ENCODE measurements at places on chromosomes 3 and 15. TPM values are rescaled to one million over a fixed set of nuclear protein-coding genes. Genes with fewer than 3 reads are reported as not detected.

The RNF168 gene
- total RNA-seq: 18.9 TPM

DNA sequence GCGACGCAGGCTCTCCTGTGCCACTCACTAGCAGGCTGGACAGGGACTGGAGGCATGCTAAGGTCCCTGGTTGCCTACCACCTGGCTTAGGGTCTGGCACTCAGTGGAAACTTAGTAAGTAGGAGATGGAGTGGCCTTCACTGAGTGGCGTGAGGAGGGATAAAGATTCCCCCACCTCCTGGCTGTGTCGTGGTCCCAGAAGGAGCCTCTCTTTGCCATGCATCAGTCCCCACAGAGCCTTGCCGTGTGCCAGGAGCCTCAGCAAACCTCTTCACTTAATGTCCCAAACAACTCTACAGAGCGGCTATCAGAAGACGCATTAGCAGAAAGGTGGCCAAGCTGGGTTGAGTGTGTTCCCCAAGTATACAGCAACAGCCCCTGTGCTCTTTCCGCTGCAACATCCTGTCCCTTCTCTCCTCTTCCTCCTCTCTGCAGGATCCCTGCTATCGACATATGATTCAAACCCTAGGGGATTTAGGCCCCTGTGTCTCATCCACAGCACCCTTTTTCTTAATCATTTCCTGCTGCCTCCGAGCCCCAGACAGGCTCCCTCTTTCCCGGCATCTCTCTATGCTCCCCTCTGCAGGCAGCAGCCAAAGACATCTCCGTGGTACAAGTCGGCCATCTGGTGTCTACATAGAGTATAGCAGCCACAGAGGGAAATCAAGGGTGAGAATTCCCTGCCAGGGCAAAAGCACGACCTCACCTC is 66.7 kb downstream of the SLC6A1 start:
- H3K27me3 ChIP-seq: no peaks in the 10 kb centered on the region
- no peaks in the 10 kb centered on the region for H3K4me1 ChIP-seq
- H3K4me3 ChIP-seq: no peak overlapping the region
- no peak overlapping the region for H3K27ac ChIP-seq
- peak; percentile 55 for DNase-seq

- no peak overlapping the region for H3K4me3 ChIP-seq
- peak overlapping the region; percentile 75 for H3K27ac ChIP-seq
- DNase-seq: no peak
- H3K4me1 ChIP-seq: peaks cover 8% of the 10 kb centered on the region
- no peaks in the 10 kb centered on the region for H3K36me3 ChIP-seq
Observed at GRCh38 chr15:59349680-59350420, 22.8 kb downstream of the MYO1E start.

DNA sequence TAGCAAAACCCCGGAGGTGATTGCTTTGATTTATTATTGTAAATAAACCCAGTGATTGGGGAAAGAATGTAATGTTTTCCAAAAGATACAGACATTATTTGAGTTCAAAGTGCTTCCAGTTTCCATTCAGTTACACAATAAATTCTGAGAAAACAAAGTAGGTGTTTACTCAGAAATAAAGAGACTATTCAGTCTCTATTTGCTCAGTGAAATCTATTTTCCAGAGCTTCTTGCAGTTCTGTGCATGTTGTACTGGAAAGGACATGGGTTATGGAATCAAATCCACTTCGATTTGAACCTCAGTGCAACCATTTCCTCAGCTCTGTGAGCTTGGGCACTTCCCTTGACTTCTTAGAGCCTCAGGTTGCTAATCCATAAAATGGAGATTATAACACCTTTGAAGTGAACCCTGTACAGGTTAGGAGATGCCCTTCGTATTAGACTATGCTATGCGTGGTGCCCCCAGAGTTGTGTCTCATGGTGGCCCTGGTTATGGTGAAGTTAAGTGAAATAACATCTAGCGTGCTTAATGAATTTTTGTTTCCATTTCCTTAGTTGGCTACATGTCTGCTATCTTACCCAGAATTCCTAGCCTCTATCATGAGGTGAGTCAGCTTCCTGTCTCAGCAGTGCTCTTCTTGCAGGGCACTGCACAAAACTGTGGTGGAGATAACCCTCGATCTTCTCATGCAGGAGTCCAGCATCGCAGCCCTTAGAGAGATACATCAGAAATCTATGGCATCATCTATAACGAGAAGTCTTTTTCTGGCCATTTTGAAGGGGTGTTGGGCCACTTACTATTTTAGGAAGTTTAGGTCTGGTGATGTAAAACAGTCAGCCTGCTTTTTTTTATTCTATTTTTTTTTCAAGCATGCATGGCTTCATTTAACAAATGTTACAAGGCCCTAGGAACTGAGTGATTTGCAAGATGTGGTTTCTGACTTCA is 97.7 kb downstream of the RPL39L start:
- peak; percentile 68 for DNase-seq
- no peaks in the 10 kb centered on the region for H3K27me3 ChIP-seq
- H3K27ac ChIP-seq: peak overlapping the region; percentile 78
- H3K4me1 ChIP-seq: peaks cover 39% of the 10 kb centered on the region
- no peak overlapping the region for H3K4me3 ChIP-seq

The PLSCR5 gene
- not detected for total RNA-seq

GRCh38 chr15:56367156-56367555 is 1.9 kb downstream of the TEX9 start:
- no peak for DNase-seq
- no peak overlapping the region for H3K27ac ChIP-seq
- no peaks in the 10 kb centered on the region for H3K27me3 ChIP-seq
- no peaks in the 10 kb centered on the region for H3K36me3 ChIP-seq

DNA sequence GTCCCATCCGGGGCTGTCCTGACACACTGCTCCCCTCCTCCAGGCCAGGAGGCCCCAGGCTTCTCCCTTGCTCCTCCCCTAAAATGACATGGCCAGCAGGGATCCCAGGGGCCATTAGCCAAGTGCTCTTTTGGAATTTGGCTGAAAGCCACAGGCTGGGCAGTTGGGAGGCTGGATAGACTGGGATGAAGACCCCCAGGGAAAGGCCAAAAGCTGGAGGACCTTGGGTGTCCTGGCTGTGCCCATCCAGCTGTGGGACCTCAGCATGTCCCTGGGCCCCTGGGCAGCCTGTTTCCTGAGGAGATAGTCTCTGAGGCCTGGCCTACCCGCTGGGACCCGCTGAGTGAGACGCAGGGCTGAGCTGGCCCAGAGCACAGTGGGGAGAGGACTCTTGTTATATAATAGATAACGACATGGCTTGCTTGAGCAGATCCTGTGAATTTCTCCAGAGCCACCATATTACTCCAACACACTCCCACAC is 5.7 kb upstream of the PDE8A start:
- no peak overlapping the region for H3K4me3 ChIP-seq
- H3K4me1 ChIP-seq: 0 out of 2 replicates have a peak, but pooled peaks cover 5% of the 10 kb centered on the region
- DNase-seq: no peak
- H3K27ac ChIP-seq: no peak overlapping the region
- H3K36me3 ChIP-seq: no peaks in the 10 kb centered on the region
- H3K27me3 ChIP-seq: no peaks in the 10 kb centered on the region

The CKMT1B gene
- total RNA-seq: 0.93 TPM

GRCh38 chr15:95284492-95284891 is 1046.0 kb upstream of the NR2F2 start:
- H3K4me3 ChIP-seq: no peak overlapping the region
- DNase-seq: no peak
- no peaks in the 10 kb centered on the region for H3K36me3 ChIP-seq
- no peak overlapping the region for H3K27ac ChIP-seq
- H3K4me1 ChIP-seq: no peaks in the 10 kb centered on the region
- H3K27me3 ChIP-seq: no peaks in the 10 kb centered on the region

DNA sequence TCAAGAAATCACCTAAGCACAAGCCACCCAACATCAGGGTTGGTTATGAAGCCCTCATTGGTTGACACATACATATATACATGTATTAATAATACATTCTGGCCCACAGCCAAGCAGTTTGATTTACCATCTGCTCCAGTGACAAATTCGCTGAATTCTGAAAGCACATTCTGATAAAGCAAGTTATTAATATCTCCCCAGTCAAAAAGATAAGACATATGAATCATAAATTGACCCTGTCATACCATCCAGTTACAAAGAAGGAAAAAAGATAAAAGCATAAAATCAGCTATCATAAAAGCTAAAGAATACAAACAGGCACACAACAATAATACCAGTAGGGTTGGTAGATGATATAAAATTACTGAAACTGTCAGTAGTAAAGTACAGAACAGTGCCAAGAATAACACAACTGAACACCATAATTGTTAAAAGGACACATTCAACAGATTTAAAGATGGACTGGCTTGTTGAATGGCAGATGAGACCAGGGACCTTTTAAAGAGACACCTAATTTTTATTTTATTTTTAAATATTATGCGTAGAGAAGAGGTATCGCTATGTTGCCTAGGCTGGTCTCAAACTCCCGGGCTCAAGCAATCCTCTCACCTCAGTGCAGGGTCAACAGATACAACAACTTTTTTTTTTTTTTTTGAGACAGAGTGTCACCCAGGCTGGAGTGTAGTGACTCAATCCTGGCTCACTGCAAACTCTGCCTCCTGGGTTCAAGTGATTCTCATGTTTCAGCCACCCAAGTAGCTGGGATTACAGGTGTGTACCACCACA is 7.7 kb downstream of the SNX4 start:
- no peaks in the 10 kb centered on the region for H3K4me1 ChIP-seq
- H3K27ac ChIP-seq: no peak overlapping the region
- no peak overlapping the region for H3K4me3 ChIP-seq

- H3K27ac ChIP-seq: no peak overlapping the region
- no peak overlapping the region for H3K4me3 ChIP-seq
- H3K36me3 ChIP-seq: no peaks in the 10 kb centered on the region
- no peaks in the 10 kb centered on the region for H3K4me1 ChIP-seq
- no peaks in the 10 kb centered on the region for H3K27me3 ChIP-seq
Observed at GRCh38 chr3:67686069-67686468, 31.7 kb upstream of the SUCLG2 start.

DNA sequence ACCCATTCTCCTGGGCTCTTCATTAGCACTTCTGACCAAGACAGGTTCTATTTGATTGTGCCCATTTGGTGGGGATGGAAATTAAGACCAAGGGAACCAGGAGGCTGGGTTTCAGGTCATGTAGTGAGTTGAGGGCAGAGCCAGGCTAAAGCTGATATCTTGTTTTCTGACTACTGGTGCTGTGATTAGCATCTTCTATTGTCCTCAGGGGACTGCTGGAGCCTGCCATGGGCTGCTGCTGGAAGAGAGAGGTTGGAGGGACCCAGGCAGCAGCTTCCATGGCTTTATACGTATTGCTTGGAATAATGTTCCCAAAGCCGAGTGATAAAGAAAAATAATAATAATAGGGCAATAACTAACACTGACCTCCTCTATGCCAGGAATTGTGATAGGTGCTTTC is 211.4 kb upstream of the ROPN1 start:
- no peaks in the 10 kb centered on the region for H3K36me3 ChIP-seq
- no peak overlapping the region for H3K27ac ChIP-seq
- H3K4me1 ChIP-seq: no peaks in the 10 kb centered on the region
- no peak overlapping the region for H3K4me3 ChIP-seq

GRCh38 chr3:61805510-61806080 is 244.2 kb downstream of the PTPRG start:
- no peaks in the 10 kb centered on the region for H3K27me3 ChIP-seq
- no peaks in the 10 kb centered on the region for H3K36me3 ChIP-seq
- H3K27ac ChIP-seq: no peak overlapping the region
- H3K4me3 ChIP-seq: no peak overlapping the region
- H3K4me1 ChIP-seq: no peaks in the 10 kb centered on the region

The NR2E3 gene
- total RNA-seq: not detected

The BRK1 gene
- total RNA-seq: 115 TPM

The NPAP1 gene
- total RNA-seq: not detected

- H3K27me3 ChIP-seq: no peaks in the 10 kb centered on the region
- no peaks in the 10 kb centered on the region for H3K36me3 ChIP-seq
- H3K4me3 ChIP-seq: no peak overlapping the region
- no peak for DNase-seq
- H3K4me1 ChIP-seq: peaks cover 4% of the 10 kb centered on the region
Observed at GRCh38 chr3:149514471-149514870, 40.0 kb downstream of the TM4SF4 start.

- H3K36me3 ChIP-seq: no peaks in the 10 kb centered on the region
- no peaks in the 10 kb centered on the region for H3K4me1 ChIP-seq
- H3K27me3 ChIP-seq: no peaks in the 10 kb centered on the region
- H3K4me3 ChIP-seq: no peak overlapping the region
- DNase-seq: no peak
- no peak overlapping the region for H3K27ac ChIP-seq
Observed at GRCh38 chr3:178847190-178847589, 224.4 kb downstream of the ZMAT3 start.

- no peak for DNase-seq
- no peak overlapping the region for H3K27ac ChIP-seq
- no peaks in the 10 kb centered on the region for H3K4me1 ChIP-seq
- H3K36me3 ChIP-seq: no peaks in the 10 kb centered on the region
- H3K4me3 ChIP-seq: no peak overlapping the region
Observed at GRCh38 chr3:34157491-34157890, 359.1 kb downstream of the PDCD6IP start.

The CGNL1 gene
- total RNA-seq: 8.3 TPM

DNA sequence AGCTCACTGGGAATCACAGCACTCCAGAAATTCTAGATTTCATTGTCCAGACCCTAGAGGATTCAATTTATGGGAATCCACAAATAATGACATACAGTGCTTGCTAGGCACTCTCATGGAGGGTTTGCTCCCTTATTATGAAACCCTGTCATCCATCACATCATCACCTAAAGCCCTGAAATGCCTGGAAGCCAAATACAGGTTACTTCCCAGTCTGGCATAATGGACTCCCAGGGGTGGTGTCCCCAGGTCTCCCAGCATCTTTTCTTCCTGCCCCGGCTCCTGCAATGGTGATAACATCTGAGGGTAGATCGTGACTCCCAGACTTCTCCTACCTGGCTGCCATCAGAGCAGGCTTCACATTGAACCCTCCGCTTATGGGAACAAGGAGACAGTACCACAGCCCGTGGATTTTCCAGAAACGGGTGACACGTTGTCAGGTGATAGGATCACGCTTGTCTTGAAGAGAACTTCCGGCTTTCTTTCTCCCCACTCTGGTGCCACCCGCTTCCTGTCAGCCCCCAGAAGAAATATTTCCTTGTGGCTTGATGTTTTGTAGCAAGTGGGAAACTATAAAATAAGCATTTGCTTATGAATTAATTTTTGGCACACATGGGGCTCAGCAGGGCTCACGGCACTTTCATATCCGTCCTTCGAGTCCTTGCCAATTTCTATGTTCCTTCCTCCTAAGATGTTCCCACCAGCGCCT is 238.7 kb upstream of the BHLHE40 start:
- H3K4me3 ChIP-seq: no peak overlapping the region
- no peaks in the 10 kb centered on the region for H3K27me3 ChIP-seq
- DNase-seq: no peak
- no peaks in the 10 kb centered on the region for H3K36me3 ChIP-seq
- no peak overlapping the region for H3K27ac ChIP-seq

DNA sequence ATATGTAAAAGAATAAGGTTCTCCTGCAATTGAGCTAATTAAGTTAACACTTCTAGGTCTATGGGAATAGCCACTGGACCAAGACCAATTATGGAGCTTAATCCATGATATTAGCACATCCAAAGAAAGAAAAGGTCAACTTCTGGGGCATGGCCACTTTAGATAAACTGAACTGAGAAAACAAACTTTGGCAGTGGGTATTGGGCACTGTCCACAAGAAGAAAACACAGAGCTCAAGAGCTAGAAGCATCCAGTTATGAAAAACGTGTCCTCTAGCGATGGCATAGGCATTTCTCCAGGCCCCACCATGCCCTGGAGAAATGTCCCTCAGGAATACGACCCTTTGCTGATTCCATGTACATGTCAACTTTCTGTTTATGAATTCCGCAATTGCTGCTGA is 87.8 kb downstream of the THRB start:
- no peaks in the 10 kb centered on the region for H3K36me3 ChIP-seq
- H3K27ac ChIP-seq: no peak overlapping the region
- no peaks in the 10 kb centered on the region for H3K4me1 ChIP-seq
- no peaks in the 10 kb centered on the region for H3K27me3 ChIP-seq
- no peak overlapping the region for H3K4me3 ChIP-seq
- no peak for DNase-seq
